GM12878 (cell line): ENCODE measurements at places on chromosomes 4 and X. TPM values are rescaled to one million over a fixed set of nuclear protein-coding genes. Genes with fewer than 3 reads are reported as not detected.

ODAM gene
- not detected in 2 replicates for total RNA-seq

TIMM17B gene
- 53.8 and 57.8 TPM in 2 replicates for total RNA-seq

GYG2 gene
- total RNA-seq: 0.05 TPM in 1 of 2 replicates, not detected in the other

GAB3 gene
- total RNA-seq: 0.96 and 2.0 TPM in 2 replicates

FAM184B gene
- not detected in 2 replicates for total RNA-seq

GUCY1B1 gene
- total RNA-seq: 0.90 and 0.98 TPM in 2 replicates

SYTL5 gene
- total RNA-seq: 0.13 TPM in 1 of 2 replicates, not detected in the other

CPE gene
- not detected in 2 replicates for total RNA-seq

MEPE gene
- total RNA-seq: not detected in 2 replicates

MAGEC2 gene
- total RNA-seq: not detected in 2 replicates

TMPRSS11F gene
- total RNA-seq: not detected in 2 replicates

GABRE gene
- 0.11 and 0.15 TPM in 2 replicates for total RNA-seq

DCAF4L1 gene
- 0.13 and 0.16 TPM in 2 replicates for total RNA-seq

MFAP3L gene
- total RNA-seq: 0.10 TPM in 1 of 2 replicates, not detected in the other

SPIN3 gene
- 8.1 and 10.1 TPM in 2 replicates for total RNA-seq

- DNase-seq: no peak
Measured at GRCh38 chr4:53713767-53714166, 122.5 kb upstream of the LNX1 start.

DNA sequence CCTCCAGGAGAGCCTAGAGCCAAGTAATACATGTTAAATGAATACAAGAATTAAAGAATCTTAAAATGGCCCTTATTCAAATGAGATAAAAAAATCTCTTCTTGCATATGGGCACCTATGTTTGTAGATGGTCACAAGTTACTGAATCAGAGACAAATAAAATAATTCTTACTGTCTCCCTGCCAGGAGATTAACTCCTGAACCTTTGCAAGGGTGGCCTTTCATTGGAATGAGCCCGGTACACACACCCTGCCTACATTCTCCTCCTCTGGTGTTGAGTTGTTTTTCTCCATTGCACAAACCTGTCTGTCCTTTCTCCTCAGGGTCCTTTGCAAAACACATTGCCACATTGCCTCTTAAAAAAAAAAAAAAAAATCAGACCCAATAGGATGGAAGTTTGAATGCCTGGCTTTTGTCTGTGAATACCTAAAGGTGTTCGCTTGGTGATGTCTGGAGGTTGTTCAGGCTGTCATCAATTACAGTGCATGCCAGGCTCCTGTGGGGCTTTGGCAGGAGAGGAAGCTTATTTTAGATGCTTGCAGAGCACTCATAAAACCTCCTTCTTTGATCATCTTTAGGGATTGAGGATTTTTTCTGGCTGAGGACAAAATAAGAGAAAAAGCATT is 8.3 kb upstream of the TMEM154 start:
- no peak for DNase-seq

- no peak for DNase-seq
Measured at GRCh38 chr4:121129606-121130325, 34.4 kb downstream of the TNIP3 start.

- DNase-seq: no peak
Measured at GRCh38 chr4:122692641-122693520, 39.6 kb upstream of the BBS12 start.

GRCh38 chr4:73575660-73576059 is 44.6 kb downstream of the RASSF6 start:
- no peak for DNase-seq

GRCh38 chr4:55215087-55215486 is 89.7 kb upstream of the KDR start:
- DNase-seq: no peak

DNA sequence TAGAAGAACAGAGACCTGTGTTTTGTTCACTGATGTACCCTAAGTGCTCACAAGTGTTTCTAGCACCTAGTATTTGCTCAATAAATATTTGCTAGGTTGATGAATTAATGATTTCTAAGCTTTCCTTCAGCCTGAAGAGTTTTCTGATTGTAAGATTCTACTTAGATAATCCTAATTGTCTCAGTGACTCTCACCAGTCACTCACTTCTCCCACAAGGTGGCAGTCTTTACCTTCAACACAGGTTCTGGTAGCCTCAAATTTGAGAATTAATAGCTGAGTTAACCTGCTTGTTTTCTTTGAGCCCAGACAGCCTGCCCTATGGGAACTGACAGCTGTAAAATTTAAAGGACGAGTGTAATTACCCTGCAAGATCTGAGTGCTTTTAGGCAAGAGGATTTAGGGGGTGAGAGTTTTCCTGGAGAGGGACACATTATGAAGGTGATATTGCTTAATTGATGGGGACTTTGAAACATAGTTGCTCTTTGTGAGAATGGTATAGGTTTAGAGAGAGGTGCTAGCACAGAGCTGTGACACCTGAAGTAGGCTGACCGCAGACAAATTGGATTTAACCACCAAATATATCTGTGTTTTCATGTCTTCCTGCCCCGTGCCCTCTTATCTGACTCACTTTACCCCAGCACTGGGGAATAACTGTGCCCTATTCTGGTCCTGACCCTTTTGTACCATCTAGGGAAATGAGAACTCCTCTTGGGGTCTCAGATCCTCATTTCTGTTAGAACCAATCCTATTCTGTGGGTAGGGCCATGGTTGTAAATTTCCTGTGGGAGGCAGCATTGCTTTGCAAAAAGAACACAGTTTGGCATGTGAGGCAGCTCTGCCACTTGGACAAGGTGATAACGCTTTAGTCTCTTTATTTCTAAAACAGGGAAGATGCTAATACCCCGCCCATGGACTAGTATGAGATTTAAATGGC is 27.7 kb downstream of the CD38 start:
- peak; percentile 48 for DNase-seq

GRCh38 chr4:44544158-44544557 is 95.5 kb upstream of the KCTD8 start:
- no peak for DNase-seq

DNA sequence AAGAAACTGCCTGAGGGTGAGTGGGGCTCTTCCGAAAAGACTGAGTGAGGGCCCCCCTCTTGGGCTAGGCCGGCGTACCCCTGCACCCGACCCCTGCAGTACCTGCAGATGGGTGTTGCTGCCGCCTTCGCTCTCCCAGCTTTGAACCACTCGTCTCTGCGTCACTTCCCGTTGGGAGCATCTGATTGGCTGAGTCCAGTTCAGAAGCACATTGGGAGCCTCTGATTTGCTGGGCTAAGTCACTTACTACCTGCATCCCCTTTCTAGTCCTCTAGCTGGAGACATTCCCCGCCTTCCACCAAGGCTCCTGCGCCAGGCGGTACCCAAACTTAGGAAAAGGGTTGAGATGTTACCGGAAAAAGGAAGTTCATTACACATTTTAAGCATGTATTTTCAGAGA is 20.4 kb upstream of the WWC2 start:
- DNase-seq: no peak

GRCh38 chr4:26248647-26249046 is 72.2 kb upstream of the RBPJ start:
- DNase-seq: no peak

- DNase-seq: no peak
Measured at GRCh38 chrX:110442635-110443034, 84.0 kb downstream of the RTL9 start.

GRCh38 chr4:57287687-57288604 is 177.8 kb upstream of the IGFBP7 start:
- DNase-seq: no peak

DNA sequence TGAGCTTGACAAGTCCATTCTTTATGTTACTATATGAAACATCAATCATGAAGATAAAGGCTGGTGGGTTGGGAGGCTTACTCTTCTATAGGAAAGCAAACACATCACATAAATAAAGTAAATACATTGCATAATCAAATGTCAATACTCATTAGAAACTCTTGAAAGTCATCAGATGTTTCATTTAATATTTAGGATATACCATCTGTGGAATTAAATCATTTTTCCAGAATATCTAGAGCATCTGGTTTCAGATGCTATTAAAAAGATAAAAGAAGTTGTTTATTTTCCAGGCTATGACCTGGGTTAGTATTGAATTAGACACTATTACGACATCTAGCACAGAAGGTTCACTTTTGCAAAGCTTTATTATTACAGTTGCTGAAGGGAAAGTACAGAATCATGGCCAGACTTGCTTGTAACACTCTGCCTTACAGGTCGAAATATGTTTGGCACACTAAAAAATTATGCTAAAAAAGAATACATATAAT is 72.6 kb downstream of the METTL14 start:
- DNase-seq: no peak

DNA sequence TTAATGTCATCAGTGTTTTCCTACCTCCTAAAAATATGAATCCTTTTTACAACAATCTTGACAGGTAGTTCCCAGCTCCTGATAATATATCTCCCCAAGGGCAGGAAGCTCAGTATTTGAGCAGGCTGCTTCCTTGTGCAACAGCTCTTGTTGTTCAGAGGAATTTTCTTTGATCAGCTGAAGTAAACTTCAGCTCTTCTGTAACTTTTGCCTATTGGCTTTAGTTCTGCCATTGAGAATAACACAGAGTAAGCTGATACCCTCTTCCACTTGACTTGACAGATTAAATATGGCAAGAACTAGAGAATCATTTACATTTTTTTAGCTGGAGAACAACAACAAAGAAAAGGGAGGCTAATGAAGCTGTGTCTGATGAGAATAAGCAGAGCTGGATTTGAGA is 75.2 kb downstream of the LUZP4 start:
- DNase-seq: no peak

DNA sequence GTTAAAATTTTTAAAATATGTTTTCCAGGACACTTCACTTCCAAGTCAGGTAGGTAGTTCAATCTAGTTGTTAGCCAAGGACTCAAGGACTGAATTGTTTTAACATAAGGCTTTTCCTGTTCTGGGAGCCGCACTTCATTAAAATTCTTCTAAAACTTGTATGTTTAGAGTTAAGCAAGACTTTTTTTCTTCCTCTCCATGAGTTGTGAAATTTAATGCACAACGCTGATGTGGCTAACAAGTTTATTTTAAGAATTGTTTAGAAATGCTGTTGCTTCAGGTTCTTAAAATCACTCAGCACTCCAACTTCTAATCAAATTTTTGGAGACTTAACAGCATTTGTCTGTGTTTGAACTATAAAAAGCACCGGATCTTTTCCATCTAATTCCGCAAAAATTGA is 49.7 kb downstream of the XIAP start:
- DNase-seq: no peak

DNA sequence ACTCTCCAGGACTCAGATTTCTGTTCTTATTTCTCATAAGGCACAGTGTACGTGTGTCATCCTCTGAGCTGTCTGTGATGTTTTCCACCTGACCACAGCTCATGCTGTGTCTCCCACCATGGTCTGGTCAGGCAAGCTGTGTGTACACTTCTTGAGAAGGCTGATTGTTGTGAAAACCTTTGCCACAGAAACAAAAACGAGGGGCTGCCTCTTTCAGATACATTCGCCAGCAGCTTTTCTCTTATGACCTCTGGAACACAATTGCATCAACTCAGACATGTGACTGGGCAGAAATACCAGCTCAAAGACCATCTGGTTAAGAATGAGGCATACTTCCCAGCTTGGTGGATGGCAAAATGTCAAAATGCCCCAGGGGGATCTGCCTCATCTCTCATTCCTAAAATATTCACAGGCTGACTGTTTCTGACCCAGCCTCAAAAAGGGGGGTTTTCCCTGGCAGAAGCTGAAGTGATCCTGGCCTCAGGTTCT is 46.1 kb downstream of the PGRMC2 start:
- DNase-seq: no peak

GRCh38 chr4:13355111-13355880 is 128.8 kb downstream of the RAB28 start:
- DNase-seq: no peak
